ENCODE measurements at places on chromosomes 6 and 20.

- DNase-seq = no peak
Observed at GRCh38 chr6:110690106-110690654, 125.1 kb downstream of the CDK19 start.

DNA sequence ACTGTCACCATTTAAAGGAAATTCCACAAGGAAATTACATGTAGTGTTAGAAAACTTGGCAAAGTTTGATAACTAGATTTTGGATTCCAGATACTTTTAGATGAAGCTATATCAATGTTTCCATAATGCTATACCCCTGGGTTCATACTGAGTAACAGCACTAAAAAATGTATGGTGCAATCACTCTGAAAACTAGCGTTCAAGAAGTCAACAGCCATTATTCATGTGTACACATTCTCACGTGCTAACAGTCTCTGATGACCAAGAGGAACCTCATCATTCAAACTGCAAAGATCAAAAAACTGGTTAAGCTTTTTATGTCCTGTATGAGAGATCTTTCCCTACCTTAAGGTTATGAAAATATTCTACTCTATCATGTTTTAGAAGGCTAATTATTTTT lies 197.6 kb downstream of the GMDS start:
- DNase-seq = no peak

GRCh38 chr6:10441004-10441654 lies 26.3 kb upstream of the TFAP2A start:
- no peak for DNase-seq

DNA sequence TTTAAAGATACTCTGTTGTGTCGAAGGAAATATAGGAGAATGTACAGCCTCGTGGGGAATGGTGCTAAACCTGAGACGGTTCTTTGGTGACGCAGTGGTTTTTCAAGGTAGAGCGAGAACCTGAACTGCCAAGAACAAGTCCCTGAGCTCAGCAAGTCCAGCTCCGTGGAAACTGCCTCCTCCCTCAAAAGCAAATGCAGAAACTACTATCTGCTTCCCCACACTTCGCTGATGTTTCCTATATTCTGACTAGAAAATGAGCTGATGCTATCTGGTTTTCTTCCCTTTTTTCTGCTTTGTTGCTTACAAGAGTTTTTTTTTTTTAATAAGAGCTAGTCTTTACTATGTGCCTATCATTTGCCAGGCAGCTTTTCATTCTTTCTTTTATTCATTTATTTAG lies 85.3 kb upstream of the LY86 start:
- no peak for DNase-seq

DNA sequence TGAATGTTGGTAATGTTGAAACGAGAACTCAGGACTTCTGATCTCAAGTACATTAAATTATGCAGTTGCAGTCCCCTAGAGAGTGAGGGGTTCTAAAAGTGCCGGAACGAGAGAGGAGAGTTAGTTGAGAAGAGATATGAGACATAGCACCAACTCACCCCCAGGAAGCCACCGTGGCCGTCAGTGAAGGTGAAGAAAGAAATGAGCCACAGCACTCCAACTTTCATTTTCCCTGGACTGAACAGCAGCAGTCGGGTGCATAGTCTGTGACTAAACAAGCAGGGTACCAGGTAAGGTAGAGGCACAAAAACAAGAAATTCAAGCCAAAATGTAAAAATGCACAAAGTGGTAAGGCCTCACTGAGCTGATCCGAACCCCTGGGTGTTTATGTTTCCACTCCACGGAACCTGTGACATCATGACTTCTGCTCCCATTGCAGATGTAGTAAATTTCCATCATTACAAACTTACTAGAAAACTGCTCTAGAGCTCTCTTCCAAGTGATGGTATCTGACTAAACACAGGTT lies 13.2 kb downstream of the ADGRF1 start:
- DNase-seq = no peak

- DNase-seq = no peak
Observed at GRCh38 chr6:111710439-111710838, 104.8 kb upstream of the TRAF3IP2 start.

DNA sequence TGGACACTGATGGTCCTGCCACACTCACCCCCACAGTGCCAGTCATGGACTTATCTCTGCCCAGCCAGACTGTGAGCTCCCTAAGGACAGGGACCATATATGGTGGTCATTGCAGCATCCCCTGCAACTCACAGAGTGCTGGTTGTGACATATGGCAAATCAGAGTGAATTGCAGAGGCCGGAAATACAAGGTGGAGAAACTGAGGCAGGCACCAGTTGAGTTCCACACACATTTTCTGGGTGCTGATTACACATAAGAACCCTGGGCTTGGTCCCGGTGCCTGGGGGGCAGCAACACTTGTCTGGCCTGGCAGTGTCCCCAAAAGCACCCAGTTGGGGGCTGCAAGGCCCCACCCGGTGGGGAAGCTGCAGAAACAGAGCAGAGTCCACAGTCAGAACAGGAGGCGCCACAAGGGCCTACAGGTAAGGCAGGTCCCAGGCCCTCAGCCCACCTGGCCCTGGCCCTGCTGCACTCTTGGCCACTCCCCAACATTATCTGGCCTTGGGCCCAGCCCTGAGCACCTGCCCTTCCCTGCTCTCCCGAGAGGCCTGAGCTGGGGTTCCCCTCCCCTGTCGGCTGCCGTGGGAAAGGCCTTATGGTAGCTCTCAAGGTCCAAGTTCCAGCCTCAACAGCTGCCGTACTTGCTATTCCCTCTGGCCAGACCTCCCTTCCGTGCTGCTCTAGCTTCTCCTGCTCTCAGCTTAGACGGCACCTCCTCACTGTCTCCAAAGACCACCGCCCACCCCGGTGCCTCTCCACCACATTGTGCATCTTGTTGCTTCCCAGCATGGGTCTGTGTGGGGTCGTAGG lies 140.8 kb upstream of the PTPN1 start:
- DNase-seq = no peak

- DNase-seq = no peak
Observed at GRCh38 chr20:47009784-47010183, 115.1 kb downstream of the EYA2 start.

DNA sequence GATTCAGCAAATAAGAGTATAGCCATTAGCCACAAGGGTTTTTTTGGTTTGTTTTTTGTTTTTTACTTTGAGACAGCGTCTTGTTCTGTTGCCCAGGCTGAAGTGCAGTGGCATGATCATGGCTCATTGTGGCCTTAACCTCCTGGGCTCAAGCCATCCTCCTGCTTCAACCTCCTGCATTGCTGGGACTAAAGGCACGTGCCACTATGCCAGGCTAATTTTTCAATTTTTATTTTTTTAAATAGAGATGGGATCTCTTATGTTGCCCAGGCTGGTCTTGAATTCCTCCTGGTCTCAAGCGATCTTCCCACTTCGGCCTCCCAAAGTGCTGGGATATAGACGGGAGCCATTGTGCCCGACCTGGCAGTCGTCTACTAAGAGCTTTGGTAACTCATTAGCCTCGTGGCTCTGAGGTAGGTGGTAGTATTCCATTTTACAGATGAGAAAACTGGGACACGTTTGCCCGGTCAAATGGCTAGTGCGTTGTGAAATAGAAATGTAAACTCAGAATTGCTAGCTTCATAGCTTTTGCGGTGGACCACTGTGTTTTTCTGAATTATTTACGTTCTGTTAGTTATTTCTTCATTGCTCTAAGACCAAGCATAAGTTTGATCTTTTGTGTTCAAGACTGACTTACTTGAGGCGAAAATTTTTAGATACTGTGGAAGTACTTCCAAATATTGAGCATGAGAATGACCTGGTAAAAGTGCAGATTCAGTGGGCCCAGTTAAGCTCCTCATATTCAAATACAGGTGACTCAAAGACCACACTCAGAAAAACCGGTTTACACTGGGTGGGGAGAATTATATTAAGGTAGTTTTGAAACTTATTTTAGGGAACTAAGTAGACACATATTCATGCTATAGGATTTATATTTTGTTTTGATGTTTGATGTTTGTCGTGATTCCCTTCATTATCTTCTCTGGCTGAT lies 2.1 kb downstream of the PANK2 start:
- no peak for DNase-seq

DNA sequence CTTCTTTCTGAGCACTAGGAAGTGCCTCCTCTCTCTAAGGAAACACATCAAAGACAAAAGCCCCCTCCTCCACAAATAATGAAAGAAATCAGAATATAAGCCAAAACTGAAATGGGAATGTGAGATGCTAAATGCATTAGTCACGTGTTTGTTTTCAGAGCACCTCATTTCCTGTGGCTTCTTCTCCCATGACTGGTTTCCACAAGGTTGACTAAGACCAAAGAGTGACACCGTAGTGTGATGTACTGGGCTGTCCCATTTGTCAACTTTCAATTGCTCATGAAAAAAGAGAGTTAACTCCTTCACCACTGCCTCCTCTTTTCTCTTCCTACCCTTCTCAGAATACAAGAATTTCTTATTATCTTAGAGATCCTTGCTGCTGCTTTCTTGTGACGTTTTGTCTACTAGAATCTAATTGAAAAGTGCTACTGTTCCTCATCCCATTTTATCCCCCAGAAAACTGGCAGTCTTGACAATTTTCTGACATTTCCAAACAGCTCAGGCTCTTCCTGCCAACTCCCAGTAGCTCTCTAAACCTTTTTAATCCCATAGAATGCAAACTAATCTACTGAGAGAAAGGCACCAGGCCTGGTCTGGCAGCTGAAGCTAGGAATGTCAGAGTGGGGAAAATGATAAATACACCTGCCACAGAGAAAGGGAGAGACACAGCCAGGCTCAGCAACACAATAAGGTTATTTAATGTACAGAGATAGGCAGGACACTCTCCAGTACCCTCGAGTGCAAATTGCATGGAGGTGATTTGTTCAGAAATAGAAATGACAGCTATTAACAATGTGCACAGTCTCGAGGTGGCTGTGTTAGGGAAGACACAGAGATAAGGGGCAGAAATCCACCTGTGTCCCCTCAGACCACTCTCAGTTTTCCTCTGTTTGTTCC lies 671.7 kb upstream of the NRSN1 start:
- no peak for DNase-seq

DNA sequence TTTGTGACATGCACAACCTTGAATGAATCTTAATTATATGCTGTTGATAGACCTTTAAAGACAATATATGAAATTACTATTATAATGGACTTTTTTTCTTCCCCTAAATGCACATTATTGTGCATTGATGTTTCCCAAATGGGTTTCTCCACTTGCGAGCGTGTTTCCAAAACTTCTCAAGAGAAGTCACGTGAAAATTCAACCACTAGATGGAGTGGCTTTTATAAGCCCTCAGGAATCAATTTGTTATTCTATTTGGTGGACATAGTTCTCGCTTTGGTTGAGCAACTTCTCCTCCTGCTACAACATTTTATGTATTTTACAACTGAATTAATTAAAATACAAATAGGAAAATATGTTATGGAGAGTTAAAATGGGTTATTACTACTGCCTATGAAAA lies 9.0 kb downstream of the CNR1 start:
- peak; percentile 3 for DNase-seq

GRCh38 chr6:140437619-140438345 lies 1063.3 kb upstream of the CITED2 start:
- DNase-seq = no peak

DNA sequence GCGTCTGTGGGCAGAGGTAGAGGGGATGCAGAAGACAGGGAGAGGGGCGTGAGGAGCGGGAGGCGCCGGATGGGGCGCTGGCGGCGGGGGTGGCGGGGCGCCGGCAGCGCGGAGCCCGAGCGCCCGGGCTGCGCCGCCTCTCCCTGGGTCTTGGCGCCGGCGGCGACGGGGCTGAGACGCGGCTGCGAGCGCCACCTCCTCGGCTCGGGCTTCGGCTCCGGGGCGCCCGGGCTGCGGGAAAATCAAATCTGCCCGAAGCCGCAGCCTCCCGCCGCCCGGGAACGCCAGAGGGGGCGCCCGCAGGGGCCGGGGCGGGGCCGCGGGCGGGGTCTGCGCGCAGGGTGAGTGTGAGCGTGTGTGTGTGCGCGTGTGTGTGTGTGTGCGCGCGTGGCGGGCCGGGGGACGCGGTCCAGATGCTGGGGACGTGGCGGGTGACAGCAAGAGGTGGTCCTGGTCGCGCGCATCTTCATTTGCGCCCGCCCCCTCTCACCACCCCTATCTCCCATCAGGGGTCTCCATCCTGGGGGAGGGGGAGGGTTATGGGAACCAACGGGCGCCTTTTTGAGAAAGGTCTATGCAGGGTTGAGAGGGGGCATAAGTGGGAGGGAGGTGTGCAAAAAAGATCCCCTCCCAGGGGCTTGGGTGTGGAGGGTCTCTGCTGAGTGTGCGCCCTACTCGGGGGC lies 646 bp upstream of the CPNE5 start:
- DNase-seq = peak; percentile 12

DNA sequence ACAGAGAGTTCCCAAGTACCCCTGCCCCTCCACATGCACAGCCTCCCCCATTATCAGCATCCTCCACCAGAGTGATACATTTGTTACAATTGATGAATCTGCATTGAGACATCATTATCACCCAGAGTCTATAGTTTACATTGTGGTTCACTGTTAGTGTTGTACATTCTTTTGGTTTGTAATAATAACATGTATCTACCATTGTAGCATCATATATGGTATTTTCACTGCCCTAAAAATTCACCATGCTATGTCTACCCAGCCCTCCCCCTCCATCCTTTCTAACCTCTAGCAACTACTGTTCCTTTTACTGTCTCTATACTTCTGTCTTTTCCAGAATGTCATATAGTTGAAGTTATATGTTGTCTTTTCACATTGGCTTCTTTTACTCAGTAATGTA lies 273.9 kb upstream of the RNF217 start:
- no peak for DNase-seq

- no peak for DNase-seq
Observed at GRCh38 chr6:109424946-109425345, 15.5 kb downstream of the PPIL6 start.

DNA sequence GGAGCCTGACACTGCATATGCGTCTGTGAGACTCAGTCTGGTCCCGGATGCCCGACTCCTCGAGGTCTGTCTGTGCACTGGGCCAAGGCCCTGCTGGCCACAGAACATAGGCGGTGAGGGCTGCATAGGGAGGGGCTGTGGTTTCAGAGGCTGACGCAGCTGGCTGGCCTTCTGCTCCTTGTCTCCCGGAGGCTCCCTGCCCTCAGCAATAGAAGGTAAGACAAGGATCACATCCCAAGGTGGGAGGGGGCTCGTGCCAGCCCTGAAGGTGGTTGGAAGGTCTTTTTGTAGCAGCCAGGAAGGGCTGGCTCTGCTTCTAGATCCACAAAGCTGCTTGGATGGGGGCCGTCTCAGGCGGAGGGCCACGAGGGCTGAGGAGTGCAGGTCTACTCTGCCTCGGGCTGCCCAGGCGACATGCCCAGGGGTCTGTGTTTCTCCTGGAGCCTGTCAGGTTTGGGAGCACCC lies 239.8 kb upstream of the SULF2 start:
- DNase-seq = no peak

DNA sequence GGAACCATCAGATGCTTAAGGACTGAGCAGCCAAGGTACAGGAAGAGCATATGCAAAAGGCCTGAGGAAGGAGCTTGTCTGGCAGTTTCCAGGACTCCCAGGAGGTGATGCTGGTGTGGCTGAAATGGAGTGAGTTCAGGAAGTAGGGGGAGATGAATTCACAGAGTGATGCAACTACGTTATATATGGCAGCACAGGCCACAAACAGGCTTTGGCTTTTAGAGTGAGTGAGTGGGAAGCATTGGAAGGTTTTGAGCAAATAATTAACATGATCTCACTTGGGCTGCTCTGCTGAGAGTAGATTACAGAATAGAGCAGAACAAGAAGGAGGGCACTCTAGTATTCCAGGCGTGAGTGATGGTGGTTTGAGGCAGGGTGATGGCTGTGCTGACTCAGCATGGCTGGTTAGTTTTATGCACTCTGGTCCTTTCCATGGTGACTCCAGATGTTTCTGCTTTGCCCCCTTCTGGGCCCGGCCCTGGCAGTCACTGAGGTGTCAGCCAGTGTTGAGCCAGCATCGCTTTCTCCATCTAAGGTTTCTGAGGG lies 6.5 kb downstream of the BTN2A2 start:
- DNase-seq = no peak

GRCh38 chr6:116238083-116238482 lies 15.8 kb downstream of the TSPYL4 start:
- DNase-seq = no peak

GRCh38 chr20:32544893-32545840 lies 40.0 kb downstream of the NOL4L start:
- no peak for DNase-seq
